ENCODE measurements at places on chromosomes 16 and 17.

DNA sequence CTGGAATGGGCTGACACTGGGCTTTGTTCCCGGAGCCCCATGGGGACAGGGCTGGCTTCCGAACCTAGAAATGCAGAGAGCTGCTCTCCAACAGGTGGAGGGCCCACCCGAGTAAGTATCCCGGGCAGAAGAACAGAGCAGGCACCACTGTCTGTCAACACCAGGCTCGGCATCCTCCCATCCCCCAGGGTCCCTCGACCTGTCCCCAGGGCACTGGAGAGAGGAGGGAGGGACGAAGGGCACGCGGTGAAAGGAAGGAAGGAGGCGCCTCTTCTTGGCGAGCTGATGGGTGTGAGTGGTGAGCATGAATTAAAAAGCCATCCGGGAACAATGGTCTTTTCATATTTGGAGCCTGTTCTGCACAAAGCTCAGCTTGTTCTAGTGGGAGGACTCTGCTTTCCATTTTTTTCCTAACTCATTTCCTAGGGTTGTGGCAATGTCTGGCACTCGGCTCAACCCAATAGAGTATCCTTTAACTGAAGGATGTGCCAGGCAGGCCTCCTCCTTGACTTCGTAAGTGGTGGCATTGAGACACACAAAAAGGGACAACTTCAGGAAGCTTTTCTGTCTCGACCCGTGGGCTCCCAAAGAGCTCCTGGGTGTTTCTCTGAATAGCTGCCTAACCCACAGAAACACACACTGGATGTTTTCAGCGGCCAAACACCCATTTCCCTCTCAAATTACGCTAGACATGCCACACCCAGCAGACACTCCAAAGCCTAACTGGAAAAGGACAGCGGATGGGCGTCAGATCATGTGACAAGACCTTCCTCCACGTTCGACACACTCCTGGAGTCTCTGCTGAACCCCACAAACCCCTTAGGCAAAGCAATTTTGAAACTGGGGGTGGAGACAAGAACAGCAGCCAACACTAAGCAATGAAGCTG, 47.7 kb downstream of the ZFHX3 start:
- no peak for DNase-seq

GRCh38 chr17:69654981-69655855, 240.7 kb downstream of the MAP2K6 start:
- no peak for DNase-seq

- DNase-seq = no peak
These were observed 45.8 kb upstream of the ARHGAP17 start for GRCh38 chr16:25060920-25061319.

- no peak for DNase-seq
These were observed 14.4 kb downstream of the CANT1 start for GRCh38 chr17:78995022-78995760.

DNA sequence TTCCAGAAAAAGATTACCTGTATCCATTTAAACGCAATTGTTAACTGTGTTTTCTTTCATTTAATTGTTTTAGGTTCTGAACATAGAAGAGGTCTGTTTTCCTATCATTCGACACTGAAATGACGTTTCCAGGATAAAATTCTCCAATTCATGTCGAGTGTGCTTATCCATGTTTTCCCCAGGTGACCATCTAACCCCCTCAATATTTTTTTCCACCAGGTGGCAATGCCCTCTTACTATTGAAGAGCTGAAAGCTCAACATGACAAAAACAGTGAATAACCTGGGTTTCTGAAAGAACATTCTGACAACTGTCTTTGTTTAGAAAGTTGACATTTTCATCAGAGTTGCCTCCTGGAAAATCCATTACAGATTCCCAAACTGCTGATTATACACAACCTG, 948.7 kb downstream of the KCNJ2 start:
- no peak for DNase-seq

DNA sequence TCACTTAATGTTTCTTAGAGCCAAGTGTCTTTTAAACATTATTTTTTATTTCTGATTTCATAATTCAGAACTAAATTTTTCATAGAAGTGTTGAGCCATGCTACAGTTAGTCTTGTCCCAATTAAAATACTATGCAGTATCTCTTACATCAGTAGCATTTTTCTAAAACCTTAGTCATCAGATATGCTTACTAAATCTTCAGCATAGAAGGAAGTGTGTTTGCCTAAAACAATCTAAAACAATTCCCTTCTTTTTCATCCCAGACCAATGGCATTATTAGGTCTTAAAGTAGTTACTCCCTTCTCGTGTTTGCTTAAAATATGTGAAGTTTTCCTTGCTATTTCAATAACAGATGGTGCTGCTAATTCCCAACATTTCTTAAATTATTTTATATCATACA, 13.6 kb upstream of the BCAS3 start:
- DNase-seq = no peak

GRCh38 chr16:3066440-3066748, 954 bp downstream of the IL32 start:
- no peak for DNase-seq

DNA sequence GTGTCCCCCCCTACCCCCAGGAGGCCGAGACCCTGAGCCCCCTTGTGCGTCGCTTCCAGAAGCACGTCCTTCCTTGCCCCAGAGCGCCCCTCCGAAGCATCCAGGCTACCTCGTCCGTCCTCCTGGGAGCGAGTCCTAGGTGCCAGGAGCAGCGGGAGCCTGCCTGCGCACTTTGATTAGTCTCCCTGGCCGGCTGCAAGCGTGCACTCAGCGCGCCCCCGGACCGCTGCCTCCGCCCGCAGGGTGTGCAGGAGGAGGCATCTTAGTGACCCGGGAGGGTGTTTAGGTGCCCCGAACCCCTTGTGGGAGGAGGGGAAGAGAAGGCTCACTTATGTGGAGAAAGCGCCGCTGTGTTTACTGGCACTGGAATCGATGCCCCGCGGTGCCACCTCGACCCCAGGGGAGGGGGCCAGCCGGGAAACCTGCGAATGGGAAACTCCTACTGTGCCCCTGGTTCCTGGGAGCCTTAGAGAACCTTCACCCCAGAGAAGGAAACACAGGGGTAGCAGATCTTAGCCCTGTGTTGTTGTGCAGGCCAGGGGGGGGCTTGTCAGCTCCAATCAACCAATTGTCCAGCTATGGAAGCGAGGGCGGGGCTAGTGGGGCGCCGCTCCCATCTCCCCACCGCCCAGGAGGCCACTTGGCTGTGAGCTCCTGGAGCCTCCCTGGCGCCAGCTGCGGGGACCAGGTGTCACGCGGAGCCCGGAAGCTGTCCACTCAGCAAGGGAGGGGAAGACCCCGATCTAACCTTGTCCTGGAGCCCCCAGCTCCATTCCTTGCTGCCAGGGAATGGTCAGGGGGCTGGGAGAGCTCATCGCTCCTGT, 922.8 kb upstream of the EEF2KMT start:
- no peak for DNase-seq

DNA sequence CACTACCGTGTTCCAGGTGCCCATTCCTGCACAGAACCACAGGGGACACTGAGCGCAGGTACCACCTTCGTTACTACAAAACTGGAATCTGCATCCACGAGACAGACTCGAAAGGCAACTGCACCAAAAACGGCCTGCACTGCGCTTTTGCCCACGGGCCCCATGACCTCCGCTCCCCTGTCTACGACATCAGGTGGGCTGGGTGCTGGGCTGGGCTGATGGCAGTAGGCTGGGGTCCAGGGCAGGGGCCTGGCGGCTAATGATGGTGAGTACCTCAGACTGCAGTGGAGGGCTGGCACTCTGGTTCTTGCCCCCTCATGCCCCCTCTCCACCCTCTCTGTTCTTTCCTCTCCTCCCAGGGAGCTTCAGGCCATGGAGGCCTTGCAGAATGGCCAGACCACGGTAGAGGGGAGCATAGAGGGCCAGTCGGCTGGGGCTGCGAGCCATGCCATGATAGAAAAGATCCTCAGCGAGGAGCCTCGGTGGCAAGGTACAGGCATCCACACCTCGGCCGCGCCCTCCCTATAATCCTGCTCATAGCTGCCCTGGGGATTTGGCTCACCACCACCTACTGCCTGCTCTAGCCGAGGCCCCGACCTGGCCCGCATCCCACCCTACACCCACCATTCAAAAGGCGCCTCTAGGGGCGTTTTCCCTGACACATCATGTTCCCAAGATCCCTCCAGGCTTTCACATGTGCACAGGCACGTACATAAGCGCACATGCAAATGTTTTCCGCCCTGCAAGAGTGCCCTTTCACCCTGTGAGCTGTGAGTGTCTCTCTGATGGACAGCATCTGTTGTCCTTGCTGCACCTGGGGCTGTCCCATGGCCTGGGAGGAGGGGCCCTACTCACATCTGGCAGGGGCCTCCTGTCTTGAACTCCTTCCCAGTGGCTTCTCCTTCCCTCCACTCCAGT, 27.7 kb downstream of the UNK start:
- no peak for DNase-seq

DNA sequence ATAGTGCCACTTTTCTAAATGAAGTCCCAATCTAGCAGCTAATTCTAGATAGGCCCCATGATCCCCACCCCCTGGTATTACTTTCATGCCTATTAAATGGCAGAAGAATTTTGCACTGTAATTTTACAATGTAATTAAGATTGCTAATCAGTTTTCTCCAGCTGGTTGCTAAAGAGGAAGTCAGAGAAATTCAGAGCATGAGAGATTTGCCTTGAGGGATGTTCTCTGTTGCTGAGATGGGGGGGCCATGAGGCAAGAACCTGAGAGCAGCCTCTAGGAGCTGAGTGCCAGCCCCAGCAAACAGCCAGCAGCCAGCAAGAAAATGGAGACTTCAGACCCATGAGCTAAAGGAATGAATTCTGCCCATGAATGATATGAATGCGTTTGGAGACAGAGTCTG, 38.9 kb downstream of the SHCBP1 start:
- no peak for DNase-seq

DNA sequence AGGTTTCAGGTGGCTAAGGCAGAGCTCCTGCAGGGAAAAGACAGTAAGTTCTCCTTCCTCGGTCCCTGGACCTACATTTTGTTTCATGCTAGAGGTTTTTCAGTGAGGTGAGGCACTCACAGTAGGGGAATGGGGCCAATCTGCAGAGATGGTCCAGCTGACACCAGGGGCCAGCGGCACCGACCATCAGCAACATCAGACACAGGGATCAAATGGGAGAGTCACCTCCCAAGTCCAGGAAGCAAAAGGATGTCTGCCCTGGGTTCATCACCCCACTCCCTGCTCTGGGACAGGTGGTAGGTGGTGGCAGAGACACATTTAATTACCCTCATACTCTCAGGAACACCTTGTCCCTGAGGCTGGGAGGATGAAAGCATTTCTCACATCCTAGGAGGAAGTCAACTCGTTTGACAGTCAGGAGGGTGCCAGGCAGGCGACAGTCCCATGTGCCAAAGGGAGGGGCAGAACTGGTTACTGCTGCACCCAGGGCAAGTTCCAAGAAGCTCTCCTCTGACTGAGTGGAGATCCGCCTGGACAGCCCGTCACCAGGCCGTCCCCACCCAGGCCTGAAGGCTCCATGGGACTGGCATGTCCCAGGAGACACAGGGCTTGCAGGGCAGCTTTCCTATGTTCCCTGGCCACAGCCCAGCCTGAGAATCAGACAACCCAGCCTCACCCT, 19.2 kb downstream of the ATP6V0D1 start:
- no peak for DNase-seq

DNA sequence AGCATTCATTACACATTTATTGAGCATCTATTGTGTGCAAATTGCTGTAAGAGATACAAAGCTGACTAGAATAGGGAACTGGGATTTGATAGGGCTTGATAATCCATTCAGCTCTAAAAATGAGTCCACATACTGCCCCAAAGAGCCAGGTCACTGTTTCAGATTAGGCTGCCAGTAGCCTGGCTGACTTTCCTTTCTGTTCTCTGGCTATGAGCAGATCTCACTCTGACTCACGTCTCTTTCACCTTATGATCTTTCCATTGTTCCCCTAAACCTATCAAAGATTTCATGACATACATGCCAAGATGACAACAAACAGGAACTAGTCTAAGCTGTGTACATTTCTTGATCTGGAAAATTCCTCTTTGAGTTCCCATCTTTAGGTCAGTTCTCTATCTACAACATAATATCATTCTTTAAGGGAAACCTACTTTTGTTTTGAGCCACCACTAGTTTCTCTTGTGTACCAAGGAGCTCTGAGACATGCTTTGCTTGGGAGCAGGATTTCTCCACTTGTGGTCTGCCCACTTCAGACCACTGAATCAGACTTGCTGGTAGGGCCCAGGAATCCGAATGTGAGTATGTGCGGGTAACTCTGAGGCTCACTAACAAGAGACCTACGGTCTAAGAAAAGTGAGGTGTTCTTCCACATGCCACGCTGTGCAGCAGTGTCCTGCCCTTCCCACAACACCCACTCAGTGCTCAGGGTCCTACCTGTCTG, 40.9 kb upstream of the ICAM2 start:
- DNase-seq = no peak

DNA sequence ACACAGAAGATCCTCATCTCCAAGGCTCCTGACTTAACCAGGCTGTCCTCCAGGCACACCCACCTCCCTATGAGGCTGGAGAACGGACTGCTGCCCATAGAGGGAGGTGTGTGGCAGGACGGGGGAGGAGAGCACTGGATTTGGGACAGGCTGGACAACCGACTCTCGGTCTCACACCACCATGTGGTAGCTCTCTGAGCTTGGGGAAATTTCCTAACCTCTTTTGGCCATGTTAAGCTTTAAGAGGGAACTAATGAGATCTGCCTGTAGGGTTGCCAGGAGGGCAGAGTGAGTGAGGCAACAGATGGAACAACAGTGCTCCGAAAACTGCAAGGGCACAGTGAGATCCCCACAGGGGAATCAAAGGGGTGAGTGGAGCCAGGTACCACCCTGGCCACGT, 32.7 kb downstream of the RHBDL3 start:
- DNase-seq = no peak

DNA sequence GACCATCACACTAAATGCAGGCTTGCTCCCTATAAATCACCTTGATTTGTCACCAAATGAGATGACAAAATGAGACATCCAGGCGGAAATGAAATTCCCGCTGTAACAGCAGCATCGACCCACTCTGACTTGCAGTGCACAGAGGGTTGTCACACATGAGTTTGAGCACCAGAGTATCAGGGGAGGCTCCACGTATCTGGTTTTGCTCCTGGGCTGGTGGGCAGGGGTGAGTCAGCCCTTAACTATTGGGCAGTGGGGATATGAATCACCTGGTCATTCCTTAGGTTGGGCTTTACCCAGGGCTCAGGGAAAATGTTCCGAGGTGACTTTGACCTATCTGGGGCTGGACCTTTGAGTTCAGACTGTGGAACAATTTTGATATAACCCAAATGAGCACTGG, 245.2 kb upstream of the CCL2 start:
- DNase-seq = no peak

GRCh38 chr16:1762196-1762878, 9.0 kb downstream of the NME3 start:
- DNase-seq = no peak

DNA sequence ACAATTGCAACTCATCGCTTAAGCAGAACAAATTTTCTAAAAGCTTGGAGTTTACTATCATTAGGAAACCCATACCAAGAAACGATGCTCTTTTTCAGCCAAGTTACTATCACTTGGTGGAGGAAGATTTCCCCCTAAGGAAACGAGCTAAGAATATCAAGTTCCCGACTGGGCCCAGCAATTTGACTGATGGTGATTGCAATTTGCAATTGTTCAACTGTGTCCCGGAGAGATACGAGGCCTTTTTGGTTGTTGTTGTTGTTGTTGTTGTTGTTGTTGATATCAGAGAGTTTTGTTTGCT, 6.2 kb downstream of the HS3ST3A1 start:
- DNase-seq = no peak

Data from activated T-helper 9 cell treated with anti-CD3 and anti-CD28 coated beads, Interleukin-2, amount 50 U/mL, for 16 hours (primary cell).